ENCODE measurements at places on chromosomes 2 and 18.

DNA sequence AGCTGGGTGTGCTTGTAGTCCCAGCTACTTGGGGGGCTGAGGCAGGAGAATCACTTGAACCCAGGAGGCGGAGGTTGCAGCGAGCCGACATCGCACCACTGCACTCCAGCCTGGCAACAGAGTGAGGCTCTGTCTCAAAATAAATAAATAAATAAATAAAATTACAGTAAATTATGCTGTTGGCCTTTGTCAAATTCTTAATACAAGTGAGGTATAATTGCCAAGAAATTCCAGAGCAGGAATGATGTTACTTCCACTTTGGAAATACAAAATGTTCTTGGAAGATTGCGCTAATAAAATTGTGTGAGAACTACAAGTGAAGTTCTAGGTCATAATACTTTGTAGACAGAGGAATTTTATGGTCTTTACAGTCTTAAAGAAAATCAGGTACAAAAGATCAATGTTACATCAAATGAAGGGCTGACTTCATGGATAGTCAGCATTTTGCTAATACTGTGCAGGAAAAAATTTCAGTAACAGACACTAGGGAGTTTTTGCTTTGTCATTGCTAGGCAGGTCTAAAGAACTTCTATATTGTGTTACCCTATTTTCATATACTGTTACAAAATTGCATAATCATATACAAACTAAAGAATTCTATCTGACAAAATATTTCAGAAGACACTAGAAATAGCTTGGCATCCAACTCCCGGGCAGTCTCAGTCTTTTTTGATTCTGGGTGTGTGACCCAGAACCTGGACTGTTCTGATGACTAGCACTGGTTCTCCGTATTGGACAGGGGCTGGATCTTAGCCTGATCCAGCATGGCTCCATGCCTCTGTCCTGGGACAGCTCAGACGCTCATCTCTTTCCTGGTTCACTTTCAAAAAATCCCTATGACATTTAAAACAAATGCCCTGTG, 76.0 kb upstream of the STK17B start:
- no peak for DNase-seq

DNA sequence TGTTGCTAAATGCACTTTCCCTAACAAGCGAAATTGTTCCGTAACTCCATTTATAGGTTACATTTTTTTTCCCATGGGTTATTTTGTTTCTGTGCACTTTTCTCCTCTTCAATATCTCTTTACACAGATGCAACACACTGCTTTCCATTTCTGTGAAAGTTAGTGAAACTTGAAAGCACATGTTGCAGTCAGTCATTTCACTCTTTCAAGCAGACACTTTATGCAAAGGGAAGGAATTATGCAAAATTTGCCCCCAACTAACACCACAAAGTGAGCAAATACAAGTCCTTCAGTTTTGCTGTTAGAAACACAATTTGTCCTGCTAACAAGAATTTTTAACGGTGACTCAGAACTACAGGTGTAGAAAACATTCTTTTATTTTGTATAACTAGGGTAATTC, 124.8 kb downstream of the PTH2R start:
- no peak for DNase-seq

DNA sequence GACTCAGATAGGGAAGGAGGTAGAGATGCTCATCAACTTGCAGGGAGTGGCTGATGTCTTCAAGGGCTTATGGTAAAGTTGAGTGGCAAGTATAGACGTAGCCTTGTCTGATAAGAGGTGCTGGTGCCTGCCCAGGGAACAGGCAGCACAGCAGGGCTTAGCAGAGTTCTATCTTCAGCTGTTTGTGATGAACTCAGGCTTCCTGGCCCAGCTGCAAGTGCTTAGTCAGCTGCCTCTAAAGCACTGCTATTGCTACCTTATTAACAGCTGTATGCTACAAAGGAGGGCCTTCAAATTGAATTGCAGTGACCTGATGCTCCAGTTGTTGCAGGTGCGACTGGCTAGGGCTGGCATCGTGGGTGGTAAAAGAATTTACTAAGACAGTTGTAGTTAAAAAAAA, 82.1 kb downstream of the TSN start:
- DNase-seq: no peak

DNA sequence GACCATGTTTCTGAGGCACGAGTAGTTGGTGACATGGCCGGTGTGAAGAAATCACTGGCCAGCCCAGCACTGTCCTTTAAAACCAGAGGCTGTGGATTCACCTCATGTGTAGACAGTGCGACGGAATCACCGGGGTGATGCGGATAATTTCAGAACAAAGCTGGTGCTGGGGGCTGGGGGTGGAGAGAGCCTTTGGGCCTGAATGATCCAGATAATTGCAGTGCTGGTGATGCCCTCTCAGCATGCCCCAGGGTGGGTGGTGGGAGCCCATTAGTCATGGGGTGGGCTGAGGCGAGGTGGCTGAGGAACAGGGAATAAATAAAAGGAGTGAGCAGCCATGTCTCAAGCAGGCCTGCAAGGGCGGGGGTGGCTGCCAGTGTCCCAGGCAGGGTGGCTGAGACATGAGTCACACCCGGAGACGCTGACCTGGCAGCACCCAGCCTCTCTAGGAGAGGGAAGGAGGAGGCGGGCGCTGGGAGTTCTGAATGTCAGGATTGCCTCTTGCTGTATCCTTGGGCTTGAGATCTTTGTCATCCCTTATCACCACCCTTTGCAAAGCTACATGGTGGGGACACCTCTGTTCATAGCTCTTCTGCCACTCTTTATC, 151.1 kb upstream of the MSH6 start:
- no peak for DNase-seq

DNA sequence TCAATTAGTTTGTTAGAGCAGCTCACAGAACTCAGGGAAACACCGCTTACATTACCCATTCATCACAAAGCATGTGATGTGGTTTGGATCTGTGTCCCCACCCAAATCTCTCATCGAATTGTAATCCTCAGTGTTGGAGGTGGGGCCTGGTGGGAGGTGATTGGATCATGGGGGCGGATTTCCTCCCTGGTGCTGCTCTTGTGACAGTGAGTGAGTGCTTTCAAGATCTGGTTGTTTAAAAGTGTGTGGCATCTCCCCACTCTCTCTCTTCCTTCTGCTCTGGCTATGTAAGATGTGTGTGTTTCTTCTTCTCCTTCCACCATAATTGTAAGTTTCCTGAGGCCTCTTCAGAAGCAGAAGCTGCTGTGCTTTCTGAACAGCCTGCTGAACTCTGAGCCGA, 63.5 kb upstream of the AGPS start:
- no peak for DNase-seq

DNA sequence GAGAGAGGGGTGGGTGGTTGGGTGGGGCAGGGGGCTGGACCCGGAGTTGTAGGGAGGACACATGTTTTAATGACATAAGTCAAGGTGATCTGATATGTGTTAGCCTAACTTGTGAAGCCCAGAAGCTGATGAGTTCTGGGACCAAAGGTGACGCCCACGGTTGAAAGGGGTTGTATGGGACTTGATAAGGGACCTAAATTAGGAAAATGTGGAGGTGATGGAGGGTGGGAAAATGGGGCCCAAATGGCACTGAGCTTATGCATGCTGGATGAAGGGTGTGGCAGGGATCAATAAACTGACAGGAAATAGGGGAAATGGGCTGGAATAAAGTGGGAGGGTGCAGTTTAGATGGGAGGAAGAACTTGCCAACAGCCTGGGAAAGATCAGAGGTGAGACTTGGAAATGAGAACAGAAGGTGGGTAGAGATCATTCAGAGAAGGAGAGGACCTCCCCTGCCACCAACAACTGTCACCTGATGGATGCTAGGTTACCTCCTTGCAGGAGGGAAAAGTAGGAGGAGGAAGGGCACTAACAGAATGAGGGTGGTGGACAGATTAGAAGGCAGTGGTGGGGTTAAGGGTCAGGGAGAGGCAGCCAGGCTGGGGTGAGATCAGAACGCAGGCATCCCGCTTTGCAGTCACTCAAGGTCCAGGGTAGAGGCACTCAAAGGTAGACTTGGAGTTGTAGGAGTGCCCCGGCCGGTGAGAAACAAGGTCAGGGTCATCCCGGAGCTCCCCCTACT, 15.3 kb downstream of the WNT10A start:
- no peak for DNase-seq

DNA sequence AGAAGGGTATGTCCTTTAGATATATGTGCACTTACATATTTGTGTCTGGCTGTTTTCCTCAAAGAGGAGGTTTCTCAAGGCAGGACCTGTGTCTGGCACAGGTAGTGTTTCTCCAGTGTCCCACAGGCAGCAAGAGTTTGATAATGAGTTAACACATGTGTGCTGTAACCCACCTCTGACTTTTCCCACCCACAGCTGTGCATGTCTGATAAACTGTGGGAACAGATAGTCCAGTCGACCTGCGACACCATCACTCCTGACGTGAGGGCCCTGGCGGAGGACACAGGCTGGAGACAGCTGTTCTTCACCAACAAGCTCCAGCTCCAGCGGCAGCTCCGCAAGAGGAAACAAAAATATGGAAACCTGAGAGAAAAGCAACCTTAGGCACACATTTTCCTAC, 58.2 kb downstream of the SLC16A14 start:
- no peak for DNase-seq

DNA sequence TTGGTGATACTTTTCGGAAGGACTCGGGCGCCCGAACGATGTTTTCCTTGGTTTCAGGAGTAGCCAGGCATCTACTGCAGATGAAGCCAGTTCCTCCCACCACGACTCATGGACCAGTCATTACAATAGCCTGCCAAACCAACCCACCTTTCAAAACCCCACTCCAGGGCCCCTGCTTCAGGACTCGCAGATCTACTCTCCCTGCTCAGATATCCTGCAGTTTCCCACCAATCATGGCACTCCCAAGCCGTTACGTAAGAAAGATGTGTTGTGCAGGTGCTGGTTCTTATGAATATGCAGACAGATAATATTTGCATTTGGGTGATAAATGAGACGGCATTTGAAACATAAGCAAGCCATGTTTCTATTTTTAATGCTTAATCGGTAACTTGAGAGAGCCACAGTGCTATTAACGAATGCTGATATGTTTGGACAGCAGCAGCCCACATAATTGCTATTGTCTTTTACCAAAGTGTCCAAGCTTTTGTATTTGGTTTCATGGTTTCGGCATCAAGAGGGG, 3.5 kb upstream of the CYS1 start:
- no peak for DNase-seq

GRCh38 chr2:28054916-28055315, 164.4 kb downstream of the BABAM2 start:
- no peak for DNase-seq

DNA sequence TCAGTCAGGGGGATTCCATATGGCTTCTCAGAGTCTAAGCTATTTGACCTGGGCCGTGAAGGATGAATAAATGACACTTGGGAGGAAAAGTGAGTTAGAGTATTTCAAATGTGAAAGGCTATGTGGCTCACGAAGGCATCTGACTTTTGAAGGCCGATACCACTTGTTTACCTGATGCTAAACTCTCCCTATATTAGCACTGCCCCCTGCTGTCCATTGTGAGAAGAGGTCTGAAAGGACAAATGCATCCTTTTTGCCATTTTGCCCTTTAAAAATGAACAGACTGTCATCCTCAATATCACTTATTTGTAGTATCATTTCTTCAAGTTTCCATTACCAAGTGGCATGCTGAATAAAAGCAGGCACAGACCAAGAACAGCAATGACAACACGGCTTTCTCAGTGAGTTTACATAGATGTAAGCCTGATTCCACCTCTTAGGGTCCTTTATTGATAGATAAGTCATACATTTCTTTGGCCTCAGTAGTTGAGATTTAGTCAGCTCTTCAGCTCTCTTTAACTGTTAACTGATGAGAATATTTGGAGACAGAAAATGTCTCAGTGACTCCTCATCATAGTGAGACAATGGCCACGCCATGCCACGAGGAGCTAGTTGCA, 40.1 kb downstream of the DOCK10 start:
- DNase-seq: peak; percentile 69

GRCh38 chr2:113032737-113033136, 19.9 kb downstream of the IL36B start:
- DNase-seq: no peak

DNA sequence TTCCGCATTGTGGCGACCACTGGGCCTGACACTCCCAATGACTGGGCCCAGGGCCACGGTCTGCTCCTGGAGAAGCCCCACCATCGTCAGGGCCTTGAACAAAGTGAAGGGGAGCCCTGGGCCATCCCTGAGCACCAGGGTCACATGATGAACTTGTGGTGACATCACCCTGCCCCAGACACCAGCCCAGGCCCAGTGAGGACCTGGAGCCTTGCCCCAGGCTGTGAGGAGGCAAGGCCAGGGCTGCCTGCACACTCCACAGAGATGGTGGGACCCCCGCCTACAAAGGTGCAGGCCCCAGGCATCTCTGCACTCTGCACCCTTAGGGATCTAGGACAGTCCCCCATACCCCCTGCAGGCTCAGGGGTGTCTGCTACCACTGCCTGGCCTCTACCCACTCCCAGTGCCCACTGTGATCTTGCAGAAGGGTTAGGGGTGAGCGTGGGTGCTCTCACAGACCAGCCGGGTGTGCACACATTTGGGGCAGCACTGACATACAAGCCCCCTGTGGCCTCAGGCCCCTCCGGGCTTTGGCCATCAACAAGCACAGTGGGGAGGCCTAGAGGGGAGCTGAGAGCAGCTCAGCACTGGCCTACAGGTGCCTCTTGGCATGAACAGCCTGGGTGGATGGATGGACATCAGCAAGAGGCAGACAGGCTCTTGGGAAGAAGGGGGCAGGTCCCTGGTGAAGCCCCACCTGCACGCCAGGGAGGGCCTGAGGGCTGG, 624.0 kb upstream of the LRRTM4 start:
- no peak for DNase-seq

DNA sequence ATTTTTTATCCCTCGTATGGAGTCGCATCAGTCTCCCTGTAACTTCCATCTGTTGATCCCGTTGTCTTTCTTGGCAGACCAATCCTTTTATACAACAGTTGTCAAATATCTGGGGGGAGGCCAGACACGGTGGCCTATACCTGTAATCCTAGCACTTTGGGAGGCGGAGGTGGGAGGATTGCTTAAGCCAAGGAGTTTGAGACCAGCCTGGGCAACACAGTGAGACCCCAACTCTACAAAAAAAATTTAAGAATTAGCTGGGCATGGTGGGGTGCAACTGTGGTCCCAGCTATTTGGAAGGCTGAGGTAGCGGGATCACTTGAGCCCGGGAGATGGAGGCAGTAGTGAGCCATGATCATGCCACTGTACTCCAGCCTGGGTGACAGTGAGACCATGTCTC, 2.0 kb downstream of the XRCC5 start:
- no peak for DNase-seq

All from CD4-positive, alpha-beta memory T cell (primary cell).